ENCODE measurements at places on chromosomes 13 and 19.

DNA sequence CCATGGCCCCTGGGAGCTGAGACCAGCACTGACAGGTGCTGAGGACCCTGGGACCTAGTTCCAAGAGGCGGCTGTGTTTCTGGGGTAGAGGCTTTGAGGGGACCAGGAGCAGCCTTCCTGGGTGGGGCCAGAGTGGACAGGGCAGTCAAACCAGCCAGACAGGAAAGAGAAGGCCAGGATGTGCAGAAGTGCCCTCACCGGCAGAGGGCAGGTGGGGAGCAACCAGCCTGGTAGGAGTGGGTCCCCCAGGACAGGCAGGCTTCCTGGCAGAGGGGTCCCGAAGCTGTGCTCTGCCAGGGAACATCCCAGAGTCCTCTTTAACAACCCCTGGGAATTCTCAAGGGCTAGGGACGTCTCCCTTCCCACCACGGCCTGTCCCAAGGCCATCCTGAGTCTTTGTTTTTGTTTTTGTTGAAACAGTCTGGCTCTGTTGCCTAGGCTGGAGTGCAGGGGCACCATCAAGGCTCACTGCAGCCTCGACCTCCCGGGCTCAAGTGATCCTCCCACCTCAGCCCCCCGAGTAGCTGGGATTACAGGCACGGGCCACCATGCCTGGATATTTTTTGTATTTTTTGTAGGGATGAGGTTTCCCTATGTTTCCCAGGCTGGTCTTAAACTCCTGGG, 3.0 kb upstream of the HIPK4 start:
- no peak for DNase-seq

GRCh38 chr13:22948421-22948820, 232.4 kb upstream of the SGCG start:
- no peak for DNase-seq

DNA sequence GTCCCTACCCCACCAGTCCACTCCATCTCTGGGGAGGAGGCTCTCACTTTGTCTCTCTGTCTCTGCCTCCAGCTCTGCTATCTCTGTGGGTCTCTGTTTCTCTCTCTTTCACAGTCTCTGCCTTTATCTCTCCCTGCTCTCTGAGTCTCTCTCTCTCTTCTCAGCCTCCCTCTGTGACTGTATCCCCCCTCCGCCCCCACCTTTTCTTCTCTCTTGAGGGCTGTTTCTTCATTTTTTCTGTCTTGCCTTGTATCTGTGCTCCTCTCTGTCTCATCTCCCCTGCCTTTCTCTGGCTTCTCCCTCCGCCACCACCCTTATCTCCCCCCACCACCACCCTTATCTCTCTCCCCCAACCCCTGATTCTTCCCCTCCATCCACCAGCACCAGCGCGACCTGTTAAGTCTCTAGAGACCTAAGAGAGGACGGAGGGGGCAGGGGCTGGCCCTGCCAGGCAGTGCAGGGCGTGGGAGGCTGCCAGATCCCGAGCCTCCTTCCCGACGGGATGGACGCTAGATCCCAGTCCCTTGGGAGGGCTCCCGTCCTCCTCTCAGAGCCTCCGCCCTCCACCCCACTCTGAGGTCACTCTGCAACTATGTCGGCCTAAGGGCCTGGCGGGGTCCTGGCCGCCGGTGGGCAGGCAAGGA, 1.0 kb downstream of the AXL start:
- no peak for DNase-seq

- no peak for DNase-seq
These were observed 504.2 kb downstream of the GPC6 start for GRCh38 chr13:93730780-93731179.

GRCh38 chr19:42474743-42475142, 32.0 kb upstream of the CXCL17 start:
- no peak for DNase-seq

- no peak for DNase-seq
These were observed 210.8 kb downstream of the OXGR1 start for GRCh38 chr13:96783511-96783910.

DNA sequence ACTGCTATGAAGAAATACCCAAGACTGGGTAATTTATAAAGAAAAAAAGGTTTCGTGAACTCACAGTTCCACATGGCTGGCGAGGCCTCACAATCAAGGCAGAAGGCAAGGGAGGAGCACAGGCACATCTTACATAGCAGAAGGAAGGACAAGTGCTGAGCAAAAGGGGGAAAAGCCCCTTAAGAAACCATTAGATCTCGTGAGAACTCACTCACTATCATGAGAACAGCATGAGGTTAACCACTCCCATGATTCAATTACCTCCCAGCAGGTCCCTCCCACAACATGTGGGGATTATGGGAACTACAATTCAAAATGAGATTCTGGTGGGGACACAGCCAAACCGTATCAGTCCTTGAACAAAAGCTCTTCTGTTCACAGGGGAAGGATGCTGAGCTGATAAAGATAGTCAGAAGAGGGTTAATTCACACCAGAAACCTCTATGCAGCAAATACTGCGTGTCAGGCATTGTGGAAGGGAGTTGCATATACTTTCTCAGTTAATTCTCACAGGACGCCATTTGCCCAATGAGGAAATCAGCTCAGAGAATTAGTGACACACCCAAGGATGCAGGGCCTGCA, 246.2 kb downstream of the FOXO1 start:
- no peak for DNase-seq

DNA sequence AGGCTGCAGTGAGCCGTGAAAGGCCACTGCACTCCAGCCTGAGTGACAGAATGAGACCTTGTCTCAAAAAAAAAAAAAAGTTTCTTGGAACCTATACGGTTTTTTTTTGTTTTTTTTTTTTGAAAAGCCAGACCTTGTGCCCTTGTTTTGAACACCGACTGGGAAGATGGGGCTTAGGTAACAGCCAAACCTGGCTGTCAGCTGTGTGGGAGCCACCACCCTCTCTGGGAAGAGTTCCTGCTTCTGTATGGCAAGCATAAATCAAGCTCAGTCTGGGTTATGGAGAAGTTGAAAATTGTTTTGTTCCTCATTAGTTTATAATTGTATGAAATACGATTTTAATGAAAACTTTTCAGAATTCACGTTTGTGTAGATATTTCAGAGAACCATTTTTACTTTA, 39.5 kb downstream of the MPHOSPH8 start:
- DNase-seq = no peak

- DNase-seq = no peak
These were observed 29.8 kb upstream of the VSTM2B start for GRCh38 chr19:29495901-29496441.

DNA sequence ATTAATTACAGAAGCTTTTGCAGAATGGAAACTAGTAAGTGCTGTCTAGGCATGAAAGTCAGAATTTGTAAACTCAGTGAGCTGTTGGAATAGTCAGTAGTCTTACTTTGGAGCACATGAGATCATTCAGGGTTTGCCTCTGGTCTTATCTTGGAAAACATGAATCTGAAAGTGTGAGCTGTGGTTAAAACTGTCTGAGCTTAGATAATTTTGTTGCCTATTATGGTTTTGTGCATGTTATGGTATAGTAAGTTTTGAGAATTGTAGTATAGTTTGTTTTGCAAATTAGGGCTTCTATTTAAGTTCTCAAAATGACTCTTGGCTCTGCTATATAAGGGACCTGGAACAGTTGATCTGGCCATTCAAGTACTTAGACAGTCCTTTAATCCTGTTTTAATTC, 53.7 kb upstream of the TRPC4 start:
- DNase-seq = no peak

- no peak for DNase-seq
These were observed 52.7 kb downstream of the ATP11A start for GRCh38 chr13:112742583-112742982.

- no peak for DNase-seq
These were observed 642.3 kb downstream of the TBC1D4 start for GRCh38 chr13:74839656-74840055.

DNA sequence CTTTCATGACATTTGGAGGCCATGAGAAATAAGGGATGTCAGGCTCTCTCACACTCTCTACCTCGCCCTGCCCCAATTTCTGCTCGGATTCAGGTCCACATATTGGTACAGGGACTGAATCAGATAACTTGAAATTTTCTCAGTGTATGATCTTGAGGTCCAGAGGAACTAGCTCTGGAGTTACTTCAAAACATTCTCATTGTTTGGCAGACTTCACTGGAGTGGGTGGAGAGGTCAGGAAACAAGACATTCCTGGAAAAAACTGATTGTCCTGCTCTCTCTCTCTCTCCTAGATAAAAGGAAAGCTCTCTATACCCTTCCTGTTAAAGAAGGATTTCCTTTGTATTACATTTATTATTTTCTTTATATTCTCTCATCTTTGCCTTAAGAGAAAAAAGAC, 428.1 kb upstream of the DACH1 start:
- DNase-seq = no peak

- DNase-seq = no peak
These were observed at the start of gene NEK3 for GRCh38 chr13:52159159-52159982. Gene NEK3, minus strand, starts transcription at chr13:52159597. Its CDS starts 3,406 bp downstream, at chr13:52156191.

DNA sequence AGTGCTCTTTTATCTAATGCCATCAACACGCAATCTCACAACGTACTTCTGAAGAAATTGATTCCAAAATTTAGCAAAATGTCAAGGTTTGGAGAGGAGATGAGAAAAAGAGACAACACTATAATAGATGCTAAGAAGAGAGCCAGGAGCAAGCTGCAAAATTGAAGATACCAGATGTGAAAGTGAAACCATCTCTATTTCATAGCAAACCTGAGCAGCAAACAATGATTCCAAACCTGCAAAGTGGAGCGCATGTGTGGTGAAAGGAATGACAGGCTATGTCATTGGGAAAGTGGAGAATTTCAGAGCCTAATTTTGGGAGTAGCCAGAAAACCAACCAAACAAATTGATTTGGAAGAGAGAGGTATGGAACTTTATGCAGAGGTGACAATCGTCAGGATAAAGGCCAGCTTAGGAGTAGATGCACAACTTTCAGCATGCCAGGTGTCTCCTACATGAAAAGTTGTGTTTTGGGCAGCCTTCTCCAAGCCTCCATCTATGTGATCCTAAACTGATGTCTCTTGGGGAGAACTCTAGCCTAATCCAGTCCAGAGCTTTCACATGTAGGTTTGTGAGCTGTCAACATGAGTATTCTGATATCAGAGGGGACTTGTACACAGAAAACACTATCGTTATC, 158.4 kb upstream of the FNDC3A start:
- DNase-seq = no peak

DNA sequence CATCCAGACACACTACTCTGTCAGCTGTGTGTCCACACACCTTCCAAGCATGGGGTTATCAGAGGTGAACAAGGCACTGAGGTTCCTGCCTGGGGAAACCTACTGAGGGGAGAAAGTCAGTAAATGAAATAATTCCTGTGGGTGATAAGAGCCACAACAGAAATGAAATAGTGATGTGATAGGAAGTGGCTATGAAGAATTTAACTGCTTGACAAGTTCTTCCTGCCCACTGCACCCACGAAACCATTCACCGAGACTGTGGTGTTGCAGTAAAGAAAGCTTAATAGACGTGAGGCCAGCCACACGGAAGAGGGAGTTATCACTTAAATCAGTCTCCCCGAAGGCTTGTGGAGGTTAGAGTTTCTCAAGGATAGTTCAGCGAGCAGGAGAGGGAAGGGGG, 353.1 kb downstream of the UQCRFS1 start:
- no peak for DNase-seq

- DNase-seq = no peak
These were observed 12.9 kb upstream of the RFXAP start for GRCh38 chr13:36806102-36806501.

DNA sequence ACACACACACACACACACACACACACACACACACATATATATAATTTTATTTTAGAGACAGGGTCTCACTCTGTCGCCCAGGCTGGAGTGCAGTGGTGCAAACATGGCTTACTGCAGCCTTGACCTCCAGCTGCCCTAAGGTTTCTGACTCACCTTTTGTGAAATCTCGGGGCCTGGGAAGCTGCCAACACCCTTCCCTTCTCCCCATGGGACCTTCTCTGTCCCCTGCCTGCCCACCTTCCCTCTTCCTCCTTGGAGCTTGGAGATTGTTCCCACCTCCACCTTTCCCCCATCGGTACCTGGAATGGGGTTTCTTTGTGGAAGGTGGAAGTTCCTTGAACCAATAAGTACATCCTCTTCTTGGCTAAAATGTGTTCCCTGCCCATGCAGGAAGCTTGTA, 6.3 kb downstream of the ARRDC5 start:
- DNase-seq = no peak

DNA sequence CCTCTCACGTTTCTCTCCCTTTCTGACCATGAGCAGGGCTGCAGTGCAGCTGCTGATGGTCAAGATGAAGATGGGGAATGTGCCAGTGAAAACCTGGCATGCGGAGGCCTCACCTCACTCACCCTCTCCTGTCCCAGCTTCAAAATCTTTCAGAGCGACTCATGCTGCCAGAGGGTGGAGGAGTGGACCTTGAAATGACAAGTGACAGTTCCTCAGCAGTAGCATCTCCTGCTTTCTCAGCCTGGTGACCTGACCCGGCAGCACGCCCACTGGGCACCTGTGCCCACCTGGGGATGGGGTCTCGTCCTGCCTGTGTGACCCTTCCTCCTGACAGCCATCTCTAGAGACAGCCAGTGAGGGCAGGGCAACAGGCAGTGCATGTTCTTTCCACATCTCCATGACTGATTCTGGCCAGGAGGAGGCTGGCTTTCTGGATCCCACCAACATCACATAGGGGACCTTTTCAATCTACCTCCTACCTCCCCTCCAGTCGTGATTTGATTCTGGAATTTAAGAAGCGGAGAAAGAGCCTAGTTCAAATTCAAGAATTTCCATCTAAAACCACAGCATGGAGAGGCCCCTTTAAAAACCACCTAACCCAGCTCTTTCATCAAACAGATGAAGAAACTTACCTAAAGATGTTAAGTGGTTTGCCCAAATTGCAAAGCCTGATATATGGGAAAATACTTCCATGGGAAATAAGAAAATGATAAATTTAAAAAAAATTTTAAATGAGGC, 45.8 kb downstream of the RFX2 start:
- no peak for DNase-seq

GRCh38 chr13:110498765-110499164, 62.8 kb downstream of the RAB20 start:
- no peak for DNase-seq

GRCh38 chr19:17755977-17756670, 4.8 kb downstream of the FCHO1 start:
- no peak for DNase-seq

DNA sequence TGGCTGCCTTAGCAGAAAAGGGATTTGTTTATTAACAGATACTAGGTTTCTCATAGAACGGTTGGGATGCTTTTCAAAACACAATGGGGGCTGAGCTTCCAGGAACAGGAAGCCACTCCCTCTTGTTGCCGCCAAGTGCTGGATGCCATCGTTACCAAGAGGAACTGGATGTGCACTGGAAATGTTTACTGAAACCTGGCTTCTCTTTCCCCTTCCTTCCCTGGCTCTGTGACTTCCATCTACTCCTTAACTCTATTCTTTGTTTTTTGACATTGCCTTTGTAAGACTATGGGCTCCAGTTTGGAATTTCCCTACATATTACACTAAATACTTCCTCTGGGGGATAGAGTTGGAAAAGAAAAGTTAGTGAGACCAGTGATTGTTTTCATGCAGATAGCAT, 11.7 kb upstream of the KL start:
- no peak for DNase-seq

- no peak for DNase-seq
These were observed 8.9 kb upstream of the MRPS31 start for GRCh38 chr13:40779796-40780285.

Measured in cerebellar nuclear complex (tissue), 1 donor.